ENCODE measurements at places on chromosomes 11 and 22.

DNA sequence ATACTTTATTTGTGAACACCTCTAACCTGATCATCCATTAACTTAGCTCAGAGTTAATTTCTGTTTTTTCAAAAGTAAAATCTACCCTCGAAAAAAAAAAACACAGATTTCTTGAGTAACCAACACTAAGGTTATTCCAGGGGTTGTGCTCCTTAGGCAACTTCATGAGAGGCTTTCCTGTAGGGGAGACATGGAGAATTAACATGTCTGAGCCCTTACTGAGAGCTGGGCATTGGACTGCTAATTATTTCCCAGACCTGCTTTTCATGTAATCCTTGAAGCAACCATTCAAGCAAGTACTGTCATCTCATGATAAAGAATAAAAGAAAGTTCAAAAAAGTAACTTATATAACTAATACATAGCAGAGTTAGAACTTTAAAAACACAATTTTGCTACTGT, 13.5 kb upstream of the UPB1 start:
- no peak for DNase-seq

DNA sequence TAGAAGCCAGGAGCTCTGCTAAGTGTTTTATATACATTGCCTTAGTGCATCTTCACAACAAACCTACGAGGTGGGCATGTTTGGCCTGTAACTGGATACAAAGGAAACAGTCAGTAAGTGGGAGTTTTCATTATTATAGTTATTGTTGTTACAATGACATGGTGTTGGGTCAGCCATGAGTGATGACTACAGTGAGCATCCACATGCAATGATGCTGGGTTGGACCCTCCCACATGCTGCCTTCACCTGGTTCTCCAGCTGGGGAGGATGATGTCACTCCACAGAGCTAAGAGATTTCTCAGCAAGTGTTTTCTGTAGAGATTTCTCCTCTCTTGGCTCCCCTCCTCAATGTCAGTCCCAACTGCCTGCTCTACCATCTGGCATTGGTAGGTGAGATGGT, 59.3 kb downstream of the EHF start:
- DNase-seq, result no peak

GRCh38 chr11:72398058-72398758, 36.1 kb downstream of the CLPB start:
- no peak for DNase-seq

GRCh38 chr11:117180661-117181585, 2.4 kb downstream of the SIDT2 start:
- DNase-seq, result no peak

GRCh38 chr11:85027346-85027745, 599.8 kb downstream of the DLG2 start:
- no peak for DNase-seq

- DNase-seq, result no peak
Observed at GRCh38 chr11:46642627-46643335, 25.4 kb downstream of the ATG13 start.

DNA sequence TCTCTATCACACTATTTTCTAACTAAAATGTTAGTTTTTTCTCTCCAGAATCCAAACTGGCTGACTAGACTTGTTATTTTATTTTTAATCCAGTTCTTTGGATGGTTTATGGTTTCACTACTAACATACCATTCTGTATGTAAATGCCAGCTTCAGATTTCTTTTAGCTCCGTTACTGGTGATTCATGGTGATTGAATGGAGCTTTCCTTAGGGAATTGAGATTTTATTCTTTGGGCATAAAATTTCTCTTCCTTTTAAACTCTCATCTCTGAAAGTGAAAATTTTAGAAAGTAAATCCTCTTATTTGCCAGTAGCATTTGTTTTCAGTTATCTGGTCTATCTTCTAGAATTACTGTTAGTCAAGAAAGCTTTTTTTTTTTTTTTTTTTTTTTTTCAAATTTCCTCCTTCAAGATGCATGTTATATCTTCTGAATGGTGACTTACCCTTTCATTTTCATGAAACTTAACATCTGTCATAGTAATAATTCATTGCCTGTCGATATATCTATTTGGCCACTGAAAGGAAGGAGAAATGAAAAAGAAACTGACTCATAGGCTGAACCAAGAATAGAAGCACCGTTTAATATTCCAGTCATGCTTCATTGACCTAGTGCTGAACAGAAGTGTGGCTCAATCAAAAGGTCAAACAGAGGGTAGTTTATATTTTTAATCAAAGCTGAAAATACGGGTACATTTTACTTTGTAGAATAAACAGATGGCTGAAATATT, 6.4 kb downstream of the ENDOD1 start:
- DNase-seq, result no peak

DNA sequence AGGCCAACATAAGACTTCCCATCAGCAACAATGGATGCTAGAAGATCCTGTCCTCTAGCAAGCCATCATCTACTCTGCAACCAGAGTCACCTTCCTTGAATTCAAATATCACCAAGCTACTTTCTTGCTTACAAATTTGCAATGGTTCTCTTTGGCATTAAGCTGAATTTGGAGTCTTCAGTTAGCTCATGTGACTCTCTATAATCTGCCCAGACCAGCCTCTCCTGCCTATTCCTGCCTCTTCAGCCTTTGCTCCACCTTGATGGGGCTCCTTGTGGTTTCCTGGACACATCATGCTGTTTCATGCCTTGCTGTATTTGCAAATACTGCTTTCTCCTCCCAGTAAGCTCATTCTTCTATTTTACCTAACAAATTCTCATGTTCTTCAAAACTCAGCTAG, 82.3 kb downstream of the RASSF10 start:
- no peak for DNase-seq

DNA sequence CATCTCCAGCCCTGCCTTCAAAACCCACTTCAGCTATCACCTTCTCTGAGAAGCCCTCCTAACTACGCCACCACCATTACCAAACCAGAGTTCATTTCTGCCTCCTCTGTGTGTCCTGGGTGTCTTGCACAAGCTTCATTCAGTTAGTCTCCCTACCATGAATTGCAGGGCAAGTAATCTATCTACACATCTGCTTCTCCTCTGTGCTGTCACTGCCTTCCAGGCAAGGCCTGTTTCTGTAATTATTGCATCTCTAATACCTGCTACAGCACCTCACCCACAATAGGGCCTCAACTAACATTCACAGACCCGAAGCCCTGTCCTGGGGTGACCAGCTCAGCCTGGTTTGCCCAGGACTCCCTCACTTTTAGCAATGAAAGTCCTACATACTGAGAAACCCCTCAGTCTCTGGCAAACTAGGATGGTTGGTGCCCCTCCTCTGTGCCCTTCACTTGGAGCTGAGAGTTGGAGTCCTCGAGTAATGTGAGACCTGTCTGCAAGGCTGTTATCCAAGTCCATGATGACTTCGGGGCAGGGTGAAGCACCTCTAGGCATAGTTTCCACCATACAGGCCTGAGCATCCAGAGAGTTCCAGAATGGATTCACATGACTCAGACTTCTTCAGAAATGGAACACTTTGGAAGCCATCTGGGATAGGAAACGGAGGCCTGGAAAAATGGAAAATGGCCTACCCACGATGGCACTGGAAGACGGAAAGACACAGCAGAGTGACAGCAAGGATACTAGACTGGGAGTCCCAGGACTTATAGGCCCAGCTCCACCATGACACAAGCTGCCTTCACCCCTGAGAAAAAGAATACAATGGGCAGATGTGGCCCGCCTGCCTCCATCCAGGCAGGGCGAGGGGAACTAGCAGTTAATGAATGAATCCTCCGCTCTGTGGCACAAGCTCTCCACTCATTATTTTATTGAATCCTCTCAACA, 269.3 kb downstream of the BUD13 start:
- DNase-seq, result no peak

DNA sequence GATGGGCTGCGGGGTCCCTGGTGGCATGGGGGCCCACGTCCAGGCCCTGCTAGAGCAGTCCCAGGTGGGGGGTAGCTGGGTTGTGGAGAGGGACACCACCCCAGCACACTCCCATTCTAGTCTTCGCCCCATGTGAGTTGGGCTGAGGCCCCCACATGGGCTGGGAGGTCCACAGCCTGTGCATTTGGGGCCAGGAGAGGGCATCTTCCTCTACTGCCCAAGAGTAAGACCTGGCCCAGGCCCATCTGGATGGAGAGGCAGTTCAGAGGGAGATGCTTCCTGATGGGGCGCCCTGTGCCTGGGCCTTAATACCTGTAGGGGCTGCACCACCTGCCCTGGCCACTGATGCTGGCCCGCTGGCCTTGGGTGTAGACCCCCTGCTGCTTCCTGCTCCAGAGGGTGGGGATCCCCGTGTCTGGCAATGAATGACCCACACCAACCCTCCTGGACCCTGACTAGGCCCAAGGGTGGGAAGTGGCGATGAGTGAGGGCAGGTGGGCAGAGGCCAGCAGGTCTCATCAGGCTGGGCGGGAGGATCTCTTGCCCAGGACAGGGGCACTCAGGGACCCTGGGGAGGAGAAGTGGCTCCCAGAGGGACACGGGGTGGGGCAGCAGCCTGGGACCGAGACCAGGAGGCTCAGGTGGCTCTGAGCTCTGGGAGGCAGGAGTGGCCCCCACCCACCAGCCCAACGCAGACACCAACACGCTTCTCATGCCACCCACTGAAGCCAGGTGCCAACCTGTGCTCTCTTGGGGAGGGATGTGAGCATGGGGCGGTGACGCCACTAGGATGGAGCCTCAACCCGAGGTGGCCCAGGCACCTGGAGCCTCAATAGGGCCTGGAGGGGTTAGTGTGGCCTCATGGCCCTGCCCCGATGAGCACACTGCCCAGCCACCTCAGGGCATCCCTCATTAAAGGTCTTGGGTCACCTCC, 17.4 kb upstream of the GNB1L start:
- DNase-seq, result no peak

GRCh38 chr11:104124979-104125378, 39.0 kb downstream of the PDGFD start:
- no peak for DNase-seq

DNA sequence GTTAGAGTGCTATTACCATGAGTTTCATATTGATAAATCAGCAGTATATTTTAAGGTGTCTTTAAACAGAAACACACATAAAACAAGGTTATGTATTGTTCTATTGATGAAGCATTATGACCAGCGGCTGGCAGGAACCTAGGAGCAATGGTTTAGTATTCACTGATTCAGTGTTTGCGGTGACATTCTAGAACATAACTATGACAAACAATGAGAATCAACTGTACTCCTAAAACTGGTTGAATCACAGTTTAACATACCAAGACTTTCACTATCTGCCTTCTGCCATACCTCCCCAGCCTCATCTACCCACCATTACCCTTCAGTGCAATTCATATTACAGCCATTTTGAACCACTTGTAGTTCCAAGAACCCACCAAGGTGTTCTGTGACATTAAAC, 8.8 kb downstream of the HOATZ start:
- DNase-seq, result no peak

- no peak for DNase-seq
Observed at GRCh38 chr11:116731097-116731761, 41.6 kb downstream of the BUD13 start.

- DNase-seq, result no peak
Observed at GRCh38 chr11:48019595-48019994, 39.2 kb downstream of the PTPRJ start.

- DNase-seq, result no peak
Observed at GRCh38 chr22:44293034-44293433, 19.7 kb downstream of the SHISAL1 start.

GRCh38 chr11:125433454-125434121, 62.5 kb downstream of the FEZ1 start:
- DNase-seq, result no peak

DNA sequence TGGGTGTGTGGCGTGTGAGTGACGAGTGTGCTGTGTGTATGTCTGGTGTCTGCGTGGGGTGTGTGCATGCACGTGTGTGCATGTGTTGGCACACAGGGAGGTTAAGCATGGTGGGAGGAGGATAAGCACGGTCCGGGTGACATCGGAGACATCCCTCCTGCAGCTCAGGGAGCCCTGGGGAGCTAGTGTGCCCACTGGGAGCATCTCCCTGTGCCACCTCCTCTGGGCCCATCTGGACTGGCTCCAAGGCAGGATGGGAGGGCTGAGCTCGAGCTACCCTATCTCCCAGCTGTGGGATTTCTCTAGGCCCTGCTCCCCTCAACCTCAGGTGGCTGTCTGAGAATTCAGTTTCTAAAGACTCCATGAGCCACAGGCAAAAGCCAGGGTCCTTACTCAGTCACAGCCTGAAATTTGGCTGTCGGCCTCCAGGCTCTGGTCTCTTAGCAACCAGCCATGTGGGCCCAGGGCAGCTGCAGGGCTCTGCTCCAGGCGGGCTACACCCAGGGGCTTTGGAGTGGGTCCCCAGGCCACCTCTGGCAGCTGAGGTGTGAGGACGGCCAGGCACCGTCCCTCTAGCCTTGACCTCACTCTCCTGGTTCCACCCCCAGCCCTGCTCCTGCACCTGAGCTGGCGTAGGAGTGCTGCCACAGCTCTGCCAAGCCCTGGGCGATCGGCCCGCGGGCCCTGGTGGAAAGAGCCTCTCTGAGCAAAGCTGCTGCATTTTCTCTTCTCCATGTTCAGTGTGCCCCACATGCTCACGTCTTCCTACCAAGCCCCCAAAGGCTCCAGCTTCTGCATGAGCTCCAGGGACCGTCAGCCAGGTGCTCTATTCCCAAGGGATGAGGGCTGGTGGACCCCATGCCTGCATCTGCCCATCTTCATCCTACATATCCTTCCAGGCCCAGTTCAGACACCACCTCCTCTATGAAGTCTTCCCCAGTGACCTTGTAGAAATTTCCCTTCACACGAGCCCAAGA, 39.7 kb downstream of the RTL6 start:
- no peak for DNase-seq

DNA sequence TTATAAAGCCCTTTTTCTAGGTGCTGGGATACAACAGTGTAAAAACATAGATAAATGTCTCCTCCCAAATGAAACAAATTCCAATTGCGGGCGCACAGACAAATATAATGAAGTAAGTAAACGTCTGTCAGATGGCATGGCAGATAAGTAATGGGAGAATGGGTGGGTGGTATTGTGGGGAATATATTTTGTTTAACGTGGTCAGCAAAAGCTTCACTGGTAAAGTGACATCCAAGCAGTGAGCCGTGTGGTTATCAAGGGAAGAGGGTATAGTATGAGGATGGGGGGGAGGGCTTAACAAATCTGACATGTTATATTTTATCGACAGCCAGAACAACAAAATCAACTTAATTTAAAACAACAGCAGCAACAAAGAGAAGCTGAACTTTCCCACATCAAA, 1.2 kb downstream of the SVIP start:
- no peak for DNase-seq

- no peak for DNase-seq
Observed at GRCh38 chr11:68013611-68014156, 3.6 kb downstream of the ALDH3B1 start.

- DNase-seq, result no peak
Observed at GRCh38 chr22:25080855-25081254, 118.8 kb upstream of the CRYBB3 start.
